ENCODE measurements at places on chromosomes 1 and 21. TPM values are rescaled to one million over a fixed set of nuclear protein-coding genes. Genes with fewer than 3 reads are reported as not detected.

Gene GSTM1
- total RNA-seq, result 32.3 TPM

Gene CYP4B1
- total RNA-seq, result not detected

Gene NRAS
- total RNA-seq, result 68.9 TPM

Gene RIPK4
- total RNA-seq, result not detected

Gene LRRC71
- not detected for total RNA-seq

Gene ADGRL2
- total RNA-seq, result 2.5 TPM

Gene SRGAP2B
- total RNA-seq, result 9.2 TPM
